Right cardiac atrium (tissue), 5 donors: ENCODE measurements at places on chromosomes 4 and X. TPM values are rescaled to one million over a fixed set of nuclear protein-coding genes. Genes with fewer than 3 reads are reported as not detected.
A peak's percentile ranks its signal among the peaks of the same experiment; 100 is the strongest.

KLHL13 gene
- total RNA-seq = 13.1 TPM

DMRTC1B gene
- total RNA-seq = not detected

GRCh38 chr4:73870768-73871167, 1.6 kb downstream of the CXCL1 start:
- no peak for DNase-seq

FRAS1 gene
- total RNA-seq = 6.1 TPM

- no peak for DNase-seq
Measured at GRCh38 chr4:111802191-111802590, 343.1 kb upstream of the FAM241A start.

GRCh38 chr4:121760205-121760604, 4.8 kb downstream of the SMIM43 start:
- DNase-seq = no peak

GRCh38 chrX:7828594-7828993, 14.4 kb upstream of the VCX start:
- no peak for DNase-seq

GAGE1 gene
- not detected for total RNA-seq

DNA sequence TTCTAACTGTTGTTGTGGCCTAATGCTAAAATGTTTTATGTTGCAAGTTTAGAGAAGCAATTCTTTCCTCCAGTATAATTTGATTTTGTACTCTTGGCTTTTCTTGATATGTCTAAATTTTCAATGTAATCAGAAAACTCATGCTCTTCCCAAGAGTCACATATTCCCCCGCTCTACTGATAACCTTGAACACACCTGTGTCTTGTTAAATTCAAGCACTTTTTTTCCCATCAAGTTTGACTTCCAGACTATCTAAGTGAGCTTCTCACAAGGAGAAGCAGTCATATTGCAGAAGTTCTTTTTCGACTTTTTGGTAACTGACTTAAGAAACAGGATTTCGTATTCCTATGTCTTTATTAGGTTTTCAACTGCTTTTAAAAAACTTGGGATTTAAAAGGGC, 7.4 kb upstream of the ADH4 start:
- DNase-seq = no peak

FAM47E gene
- total RNA-seq = 3.1 TPM

GRCh38 chrX:40085102-40085551, 12.6 kb downstream of the BCOR start:
- peak; percentile 59 for DNase-seq

DNA sequence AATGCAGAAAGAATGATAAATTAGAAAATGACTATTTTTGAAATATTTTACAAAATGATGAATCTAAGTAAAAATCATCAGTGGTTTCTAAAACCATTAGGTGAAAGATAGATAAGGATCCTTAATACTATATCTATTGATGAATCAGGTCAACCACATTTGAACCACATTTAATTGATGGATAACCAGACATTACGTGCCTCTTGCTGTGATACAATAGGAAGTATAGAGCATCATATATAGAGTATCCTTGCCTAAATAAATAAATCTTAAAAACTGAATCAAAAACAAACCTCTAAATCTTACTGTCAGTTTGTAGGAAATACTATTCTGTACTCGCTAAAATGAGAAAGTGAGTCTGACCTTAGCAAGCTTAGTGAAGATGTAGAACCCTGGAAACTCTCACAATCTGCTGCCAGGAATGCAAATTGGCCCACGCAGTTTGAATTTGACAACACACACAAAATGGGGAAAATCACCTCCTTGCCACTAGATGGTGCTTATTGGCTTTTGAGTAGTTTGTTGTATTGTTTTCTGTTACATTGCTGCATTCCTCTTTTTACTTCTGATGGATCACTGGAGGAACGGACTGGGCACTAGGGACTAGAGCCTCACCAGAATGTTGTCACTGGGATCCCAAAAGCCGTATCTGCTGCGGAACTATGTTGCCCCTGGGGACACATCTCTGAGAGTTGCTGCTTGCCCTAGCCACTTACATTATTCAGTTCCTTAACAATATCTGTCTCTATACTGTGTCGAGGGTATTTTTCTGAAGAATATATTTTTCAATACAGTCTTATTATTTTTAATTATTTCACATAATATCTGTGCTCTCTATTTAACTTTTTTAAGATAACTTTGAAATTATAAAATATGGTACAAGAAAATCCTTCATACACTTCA, 25.4 kb upstream of the SLAIN2 start:
- DNase-seq = no peak

- no peak for DNase-seq
Measured at GRCh38 chr4:35975617-35976355, 268.5 kb downstream of the ARAP2 start.

GRCh38 chr4:124282301-124282898, 430.1 kb downstream of the ANKRD50 start:
- DNase-seq = no peak

DNA sequence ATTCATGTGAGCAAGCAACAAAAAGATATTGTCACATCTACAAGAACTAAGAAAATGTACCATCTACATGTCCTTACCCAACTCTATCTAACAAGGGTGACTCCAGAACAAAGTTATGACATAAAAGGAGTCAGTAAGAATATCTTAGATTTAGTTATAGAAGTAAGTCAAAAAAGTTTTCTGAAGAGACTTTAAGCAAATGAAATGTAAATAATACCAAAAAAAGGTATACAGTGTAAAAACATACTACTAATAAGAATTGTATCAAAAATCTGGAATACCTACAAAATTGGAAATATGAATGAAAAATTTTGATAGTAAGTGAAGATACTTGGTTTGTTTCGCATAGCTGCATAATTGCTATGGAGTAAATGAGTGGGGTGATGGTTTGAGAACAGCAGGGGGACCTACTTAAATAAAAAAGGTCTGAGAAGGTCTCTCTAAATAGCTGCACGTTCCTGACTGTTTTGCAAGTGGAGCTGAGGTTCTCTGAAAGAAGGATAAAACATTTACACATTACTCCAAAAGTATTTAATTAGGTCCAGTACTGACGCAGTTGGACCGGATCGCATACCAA, 51.0 kb upstream of the ENPP6 start:
- DNase-seq = no peak

DNA sequence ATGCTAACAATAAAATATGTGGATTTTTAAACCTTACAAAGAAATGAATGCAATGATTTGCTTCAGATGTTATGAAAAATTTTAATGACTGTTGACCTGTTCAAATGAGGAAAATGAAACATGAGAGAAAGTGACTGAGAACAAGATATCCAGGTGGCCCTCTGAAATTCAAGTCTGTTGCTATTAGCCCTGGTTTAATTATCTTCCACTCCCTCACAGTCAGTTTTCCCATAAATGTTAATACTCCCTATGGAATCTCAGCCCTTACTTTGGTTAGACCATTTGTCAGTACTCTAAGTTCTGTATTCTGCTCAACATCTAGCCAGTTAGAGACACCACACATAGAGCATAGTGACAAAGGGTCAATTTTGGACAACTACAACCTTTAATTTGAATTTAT, 327.8 kb downstream of the PDGFC start:
- no peak for DNase-seq

DNA sequence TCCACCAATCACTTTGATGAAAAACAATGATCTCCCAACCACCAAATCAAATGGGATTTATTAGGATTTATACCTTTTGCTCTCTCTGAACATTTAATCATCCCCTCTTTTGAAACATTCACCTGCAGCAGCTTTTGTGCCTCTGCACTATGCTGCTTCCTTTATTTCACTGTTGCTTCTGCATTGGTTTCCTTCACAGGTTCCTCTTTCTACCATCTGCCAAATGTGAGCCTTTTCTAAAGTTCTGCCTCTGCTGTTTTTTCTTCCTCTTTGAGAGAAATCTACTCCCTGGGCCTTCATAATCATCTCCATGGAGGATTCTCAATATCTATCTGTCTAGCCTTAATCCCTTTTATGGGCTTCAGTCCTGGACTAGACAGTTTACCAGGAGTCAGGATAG, 24.7 kb downstream of the CUL4B start:
- DNase-seq = no peak

HTN3 gene
- total RNA-seq = not detected

DNA sequence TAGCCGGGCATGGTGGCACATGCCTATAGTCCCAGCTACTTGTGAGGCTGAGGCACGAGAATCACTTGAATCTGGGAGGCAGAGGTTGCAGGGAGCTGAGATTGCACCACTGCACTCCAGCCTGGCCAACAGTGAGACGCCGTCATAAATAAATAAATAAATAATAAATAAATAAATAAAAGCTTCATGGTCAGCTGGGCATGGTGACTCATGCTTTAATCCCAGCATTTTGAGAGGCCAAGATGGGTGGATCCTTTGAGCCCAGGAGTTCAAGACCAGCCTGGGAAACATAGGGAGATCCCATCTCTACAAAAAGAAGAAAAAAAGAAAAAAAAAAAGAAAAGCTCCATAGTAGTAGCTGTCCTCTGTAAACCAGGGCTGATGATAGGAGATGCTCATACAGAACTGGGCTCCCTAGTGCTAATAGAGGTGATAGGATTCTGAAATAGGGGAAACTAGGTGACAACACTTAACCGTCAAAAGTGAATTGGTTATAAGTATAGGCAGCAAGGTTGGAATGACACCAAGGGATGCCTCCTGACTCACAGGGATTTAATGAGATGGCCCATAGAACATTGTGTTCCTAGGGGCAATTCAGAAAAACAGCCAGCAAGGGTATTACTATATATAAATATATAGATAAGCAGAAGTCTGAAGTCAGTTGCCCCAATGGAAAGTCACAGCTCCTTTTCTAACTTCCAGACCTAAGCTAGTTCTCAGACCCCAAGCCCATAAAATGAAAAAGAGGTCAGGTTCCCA, 41.8 kb upstream of the ARHGEF6 start:
- no peak for DNase-seq

TCEAL1 gene
- 33.5 TPM for total RNA-seq

FHIP1A gene
- total RNA-seq = 16.0 TPM

- DNase-seq = no peak
Measured at GRCh38 chr4:186307916-186308315, 41.9 kb downstream of the F11 start.

- no peak for DNase-seq
Measured at GRCh38 chr4:26622913-26623312, 39.0 kb downstream of the TBC1D19 start.

GRCh38 chrX:137052643-137053235, 18.9 kb upstream of the GPR101 start:
- no peak for DNase-seq

GRCh38 chr4:182643801-182644682, 273.1 kb downstream of the DCTD start:
- DNase-seq = peak; percentile 56

DNA sequence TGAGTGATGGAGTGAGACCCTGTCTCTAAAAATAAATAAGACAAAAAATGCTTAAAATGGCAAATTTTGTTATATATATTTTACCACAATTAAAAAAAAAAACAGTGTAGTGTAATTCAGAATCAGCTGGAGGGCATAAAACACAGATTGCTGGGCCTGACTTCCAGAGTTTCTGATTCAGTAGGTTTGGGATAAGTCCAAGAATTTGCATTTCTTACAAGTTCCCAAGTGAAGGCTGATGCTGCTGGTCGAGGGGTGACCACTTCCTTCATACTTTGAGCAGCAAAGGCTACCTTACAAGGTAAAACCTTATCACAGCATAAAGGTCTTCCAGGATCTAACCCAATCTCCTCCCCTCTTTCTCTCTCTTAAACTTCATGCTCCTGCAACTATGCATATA, 40.7 kb downstream of the KLHL8 start:
- DNase-seq = no peak

GRCh38 chr4:125663896-125664767, 349.4 kb downstream of the FAT4 start:
- DNase-seq = no peak

DNA sequence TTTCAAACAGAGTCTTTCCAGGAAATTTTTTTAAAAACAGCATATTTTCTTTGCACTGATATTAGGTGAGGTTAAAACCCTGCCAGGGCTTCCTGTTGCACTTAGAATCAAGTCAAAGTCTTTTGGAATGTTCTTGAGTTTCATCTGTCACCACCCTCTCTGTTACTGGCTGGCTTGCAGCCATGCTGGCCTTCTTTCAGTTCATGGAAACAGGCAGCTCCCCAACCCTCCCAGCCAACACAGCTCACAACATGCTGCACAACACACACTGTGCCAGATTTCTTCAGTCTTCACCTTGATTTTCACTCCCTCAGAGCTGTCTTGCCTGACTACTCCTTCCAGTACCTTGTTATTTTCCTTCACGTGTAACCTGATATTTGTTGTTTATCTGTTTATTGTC, 129.5 kb downstream of the KCNIP4 start:
- DNase-seq = no peak

- no peak for DNase-seq
Measured at GRCh38 chr4:105440890-105441289, 33.0 kb downstream of the PPA2 start.

SPIN2A gene
- 0.51 TPM for total RNA-seq

GRCh38 chrX:40068048-40068447, 29.7 kb downstream of the BCOR start:
- no peak for DNase-seq

GRCh38 chr4:12050357-12050756, 621.7 kb upstream of the HS3ST1 start:
- DNase-seq = no peak

GRCh38 chr4:74244049-74244448, 64.2 kb upstream of the EPGN start:
- DNase-seq = no peak

- no peak for DNase-seq
Measured at GRCh38 chr4:83207497-83208101, 77.0 kb downstream of the COQ2 start.

DNA sequence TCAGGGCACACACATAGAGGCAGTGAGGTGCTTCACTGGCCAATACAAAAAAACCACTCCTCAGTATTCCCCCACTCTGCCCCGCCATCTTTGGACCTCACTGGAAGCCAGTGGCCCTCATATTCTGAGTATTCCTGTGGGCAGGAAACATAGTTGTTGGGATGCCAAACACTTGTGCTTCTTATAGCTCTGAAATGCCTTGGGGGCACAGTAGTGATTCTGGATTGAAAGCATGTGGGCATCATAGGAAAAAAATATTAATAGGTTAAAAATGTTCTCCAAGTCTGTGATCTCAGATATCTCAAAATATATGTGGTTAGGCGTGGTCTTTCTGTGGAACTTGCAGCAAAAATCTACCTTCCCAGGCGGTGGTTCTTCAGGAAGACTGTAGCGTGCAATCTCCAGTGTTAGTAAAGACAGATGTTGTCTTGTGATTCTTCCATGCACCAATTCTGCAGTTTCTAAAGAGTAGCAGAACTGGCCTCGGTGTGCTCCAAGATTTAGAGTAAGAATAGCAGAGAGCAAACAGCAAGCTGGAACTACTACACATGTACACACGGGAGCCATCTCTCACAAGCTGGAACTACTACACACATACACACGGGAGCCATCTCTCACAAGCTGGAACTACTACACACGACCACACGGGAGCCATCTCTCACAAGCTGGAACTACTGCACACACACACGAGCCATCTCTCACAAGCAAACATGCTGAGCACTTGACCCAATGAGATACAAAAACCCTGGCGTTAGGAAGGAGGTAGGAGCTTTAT, 8.0 kb upstream of the TENM3 start:
- no peak for DNase-seq

SMR3B gene
- not detected for total RNA-seq
